DMS153 (cell line): ENCODE measurements at places on chromosomes 4 and X.

- DNase-seq, result no peak
Measured at GRCh38 chrX:110805303-110805702, 9.7 kb upstream of the CHRDL1 start.

GRCh38 chr4:184347251-184348239 is 126.8 kb downstream of the IRF2 start:
- DNase-seq, result peak; percentile 94

DNA sequence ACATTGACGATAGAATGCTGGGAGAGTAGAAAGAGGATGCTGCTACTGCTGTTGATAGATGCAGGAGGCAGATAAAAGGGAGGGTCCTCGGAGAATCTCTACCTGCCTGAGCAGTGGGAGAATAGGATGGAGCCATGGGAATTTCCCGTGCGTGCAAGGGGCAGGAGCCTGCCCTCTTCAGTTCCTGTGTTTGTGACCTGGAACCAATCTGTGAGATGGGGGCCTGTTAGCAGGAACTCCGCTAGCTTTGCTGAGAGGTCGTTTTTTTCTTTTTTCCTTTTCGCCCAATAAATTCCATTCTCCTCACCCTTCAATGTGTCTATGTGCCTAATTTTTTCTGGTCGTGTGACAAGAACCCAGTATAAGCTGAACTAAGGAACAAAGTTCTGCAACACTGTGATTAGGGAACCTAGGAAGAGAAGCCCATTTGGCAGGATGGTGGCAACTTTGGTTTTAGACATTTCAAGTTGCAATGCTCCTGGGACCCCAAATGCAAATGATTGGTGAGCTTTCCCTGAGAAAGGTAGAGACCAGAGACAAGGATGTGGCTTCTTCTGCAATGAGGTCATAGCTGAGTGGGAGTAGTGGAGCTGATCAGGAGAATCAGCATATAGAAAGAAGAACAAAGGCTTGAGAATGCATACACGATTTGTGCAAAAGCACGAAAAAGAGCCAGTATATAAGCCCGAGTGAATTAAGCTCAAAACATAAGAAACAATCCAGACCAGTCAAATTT is 23.9 kb downstream of the SLC39A8 start:
- DNase-seq, result no peak

DNA sequence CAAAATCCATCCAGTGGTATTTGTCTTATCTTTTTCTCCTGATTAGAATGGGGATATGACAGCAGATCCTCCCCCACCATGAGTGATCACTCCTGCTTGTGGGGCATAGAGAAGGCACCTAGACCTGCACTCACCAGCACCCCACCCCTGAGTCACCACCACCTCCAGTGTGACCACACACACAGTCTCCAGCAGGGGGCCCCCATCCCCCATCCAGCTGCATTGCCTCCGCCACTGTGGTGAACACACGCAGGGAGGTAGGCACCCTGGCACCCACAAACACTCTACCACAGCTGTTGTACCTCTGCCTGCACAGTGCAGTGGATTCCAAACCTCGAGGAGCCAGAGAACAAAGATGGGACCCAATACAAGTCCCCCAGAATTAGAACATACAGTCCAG is 9.0 kb upstream of the MAGEA8 start:
- no peak for DNase-seq

DNA sequence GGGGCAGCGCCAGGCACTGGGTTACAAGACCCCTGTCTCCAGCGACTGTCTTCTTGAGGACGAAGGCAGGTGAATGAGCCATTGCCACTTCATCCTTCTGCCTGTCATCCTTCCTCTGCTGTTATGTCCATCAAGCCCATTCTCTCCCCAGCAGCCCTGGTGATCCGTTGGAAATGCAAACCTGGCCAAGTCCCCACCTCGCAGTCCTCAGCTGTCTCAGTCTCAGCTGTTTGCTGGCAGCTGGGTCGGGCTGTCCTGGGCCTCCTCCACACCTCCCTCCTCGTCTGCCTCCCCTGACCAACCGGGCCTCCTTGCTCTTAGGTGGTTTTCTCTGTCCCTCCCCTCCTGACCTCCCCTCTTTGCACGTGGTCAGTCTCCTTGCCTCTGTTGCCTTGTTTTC is 38.0 kb downstream of the PTTG2 start:
- DNase-seq, result no peak

DNA sequence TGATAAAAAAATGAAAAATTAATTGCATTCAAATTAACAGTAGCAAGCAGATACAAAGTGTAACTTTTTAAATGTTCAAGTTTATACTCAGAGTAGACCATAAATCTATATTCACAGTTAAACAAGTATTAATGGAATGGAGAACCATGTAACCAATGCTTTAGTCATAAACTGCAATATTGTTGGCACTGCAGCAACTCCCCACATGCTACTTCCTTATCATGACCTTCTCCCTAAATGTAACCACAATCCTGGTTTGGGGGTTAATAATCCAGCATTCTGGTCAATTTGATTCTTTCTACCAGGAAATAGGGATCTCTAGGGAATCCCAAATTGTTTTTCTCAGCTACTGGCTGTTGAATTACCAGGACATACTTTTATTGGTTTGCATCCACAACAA is 223.9 kb upstream of the DCAF8L1 start:
- DNase-seq, result no peak

DNA sequence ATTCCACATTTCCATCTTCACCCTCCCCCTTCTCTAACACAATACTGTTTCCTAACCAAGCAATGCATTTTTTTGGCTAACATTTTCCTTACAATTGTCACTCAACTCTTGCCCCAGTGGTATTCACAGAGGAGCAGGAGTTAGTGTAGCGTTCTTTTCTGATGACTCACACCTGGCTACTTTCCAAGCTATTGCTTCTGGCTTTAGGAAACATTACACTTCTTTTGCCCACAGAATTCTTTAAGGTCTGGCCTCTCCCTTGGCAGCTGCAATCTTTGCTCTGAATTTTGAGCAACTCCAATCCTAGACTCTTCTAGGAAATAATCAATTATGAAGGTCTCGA is 27.5 kb upstream of the PDGFC start:
- no peak for DNase-seq

DNA sequence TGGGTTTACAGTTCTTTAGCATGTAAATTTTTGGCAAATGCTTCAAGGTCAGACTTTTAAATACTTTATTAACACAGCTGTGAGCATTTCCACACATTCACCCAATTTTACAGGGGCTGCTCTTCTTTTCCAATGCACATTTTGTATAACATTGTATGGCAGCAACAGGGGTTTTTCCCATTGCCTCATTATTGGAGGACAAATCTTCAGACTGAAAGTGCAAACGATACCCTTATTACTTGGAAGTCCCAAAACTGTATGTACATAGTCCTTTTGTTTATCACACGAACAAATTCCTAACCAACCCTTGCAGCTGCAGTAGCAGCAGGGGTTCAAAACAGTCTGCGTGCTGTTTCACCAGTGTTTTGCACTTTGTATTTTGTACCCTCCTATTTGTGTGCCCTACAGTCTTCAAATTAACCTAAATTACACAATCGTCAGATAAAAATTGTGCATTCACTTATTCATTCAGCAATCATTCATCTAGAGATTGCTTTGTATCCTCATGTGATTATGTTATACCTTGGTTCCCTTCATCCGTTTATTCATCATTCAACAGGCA is 330.7 kb upstream of the RASGEF1B start:
- DNase-seq, result no peak

DNA sequence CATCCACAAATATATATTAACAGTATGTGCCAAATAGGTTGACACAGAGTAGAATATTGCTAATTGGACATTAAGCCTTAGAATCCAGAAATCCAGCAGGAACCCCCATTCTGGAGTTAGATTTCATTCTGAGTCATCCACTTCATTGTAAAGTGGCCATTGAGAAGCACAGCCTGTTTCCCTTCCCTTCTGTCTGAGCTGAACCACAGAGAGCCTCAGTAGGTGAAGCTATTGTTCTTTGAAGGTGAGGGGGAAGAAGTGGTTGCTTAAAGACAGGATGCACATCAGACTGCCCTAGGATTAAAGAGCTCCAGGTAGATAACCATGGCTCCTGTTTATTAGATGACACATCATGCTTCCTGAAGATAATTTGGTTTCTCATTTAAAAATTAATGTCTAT is 30.6 kb upstream of the MCF2 start:
- peak; percentile 93 for DNase-seq

DNA sequence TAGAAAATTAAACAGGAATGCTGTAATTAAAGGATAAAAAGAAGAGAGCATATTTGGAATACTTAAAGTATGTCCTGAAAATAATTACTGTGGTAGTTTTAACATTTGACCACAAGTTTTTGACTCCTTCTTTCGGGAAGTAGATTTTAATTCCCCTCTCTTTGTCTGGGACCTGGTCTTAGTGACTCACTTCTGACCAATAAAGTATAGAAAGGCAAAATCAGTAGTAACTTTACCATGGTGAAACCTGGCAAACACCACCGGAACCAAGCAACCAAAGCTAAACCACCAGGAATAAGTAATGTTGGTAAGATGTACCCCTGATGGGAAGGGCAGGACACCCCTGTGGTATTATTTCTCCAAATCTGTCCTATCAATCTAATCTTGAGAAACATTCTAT is 314.8 kb downstream of the PDHA2 start:
- DNase-seq, result no peak

- DNase-seq, result no peak
Measured at GRCh38 chrX:30065226-30065625, 150.1 kb upstream of the MAGEB2 start.

- DNase-seq, result no peak
Measured at GRCh38 chr4:182179751-182180150, 63.5 kb upstream of the TENM3 start.

GRCh38 chrX:10086676-10087075 is 70.1 kb upstream of the CLCN4 start:
- no peak for DNase-seq

DNA sequence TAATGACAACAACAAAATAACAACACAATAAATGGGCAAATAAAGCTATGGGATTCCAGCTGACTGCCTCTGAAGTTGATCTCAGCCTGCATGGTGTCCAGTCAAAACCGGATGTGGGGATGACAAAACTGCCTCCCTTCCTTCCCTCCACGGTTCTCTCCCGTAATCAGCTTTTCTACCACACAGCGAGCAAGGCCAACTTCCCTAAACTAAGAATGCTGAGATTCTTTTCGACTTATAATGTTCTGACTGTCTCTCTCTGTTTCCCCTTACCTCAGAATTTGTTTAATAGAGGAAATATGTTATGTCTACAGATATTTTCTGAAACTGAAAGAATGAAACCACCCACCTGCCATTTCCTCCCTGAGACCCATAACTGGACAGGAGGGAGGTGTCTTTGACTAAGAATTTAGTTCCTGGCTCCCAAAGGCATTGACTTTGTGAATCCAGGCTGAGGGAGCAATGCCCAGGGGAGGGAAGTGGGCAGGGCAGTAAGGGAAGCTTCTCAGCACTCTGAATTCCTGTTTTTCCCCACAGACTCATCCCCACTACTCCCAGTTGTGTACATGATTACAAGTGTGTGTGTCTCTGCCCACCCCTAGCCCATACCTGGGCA is 1.0 kb upstream of the TLR1 start:
- DNase-seq, result no peak

GRCh38 chr4:67725981-67726380 is 25.0 kb upstream of the UBA6 start:
- DNase-seq, result no peak

GRCh38 chrX:30248854-30249253 is 1.9 kb downstream of the MAGEB1 start:
- no peak for DNase-seq

- DNase-seq, result no peak
Measured at GRCh38 chrX:109812236-109812635, 79.2 kb upstream of the ACSL4 start.

- no peak for DNase-seq
Measured at GRCh38 chr4:142035566-142035965, 399.2 kb downstream of the IL15 start.

DNA sequence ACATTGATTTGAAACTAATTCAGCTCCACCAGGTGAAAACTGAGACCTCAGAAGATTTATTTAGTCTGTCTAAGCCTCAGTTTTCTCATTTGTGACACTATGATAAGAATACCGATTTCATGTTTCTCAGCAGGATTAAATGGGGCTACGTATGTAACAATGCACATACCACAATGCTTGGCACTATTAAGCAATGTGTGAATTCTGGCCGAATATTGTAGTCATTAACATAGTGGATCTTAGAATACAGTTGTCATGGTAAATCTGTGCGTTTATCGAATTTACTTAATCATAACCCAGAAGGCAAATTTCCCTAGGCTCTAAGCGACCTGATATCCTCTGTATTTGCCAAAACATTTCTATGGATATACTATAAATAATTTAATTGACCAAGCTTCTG is 69.1 kb downstream of the TMA16 start:
- no peak for DNase-seq

- DNase-seq, result no peak
Measured at GRCh38 chr4:83282049-83282535, 2.5 kb downstream of the COQ2 start.

DNA sequence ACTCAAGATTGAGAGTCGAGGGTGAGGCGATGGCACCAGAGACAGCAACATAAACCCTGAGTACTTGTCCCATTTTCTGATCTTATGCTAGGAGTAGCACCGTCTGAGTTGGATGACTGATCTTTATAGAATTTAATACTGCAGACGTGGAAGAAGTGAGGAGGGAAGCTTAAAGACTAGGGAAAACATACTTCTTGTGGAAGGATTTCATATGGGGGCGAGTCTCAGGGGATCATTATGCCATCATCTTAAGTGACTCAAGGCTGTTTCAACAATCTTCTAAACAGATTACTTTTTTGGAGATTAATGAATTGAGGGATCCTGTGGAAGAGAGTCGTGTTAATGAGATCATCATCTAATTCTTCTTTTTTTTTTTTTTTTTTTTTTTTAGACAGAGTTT is 17.2 kb upstream of the FAT1 start:
- DNase-seq, result no peak

DNA sequence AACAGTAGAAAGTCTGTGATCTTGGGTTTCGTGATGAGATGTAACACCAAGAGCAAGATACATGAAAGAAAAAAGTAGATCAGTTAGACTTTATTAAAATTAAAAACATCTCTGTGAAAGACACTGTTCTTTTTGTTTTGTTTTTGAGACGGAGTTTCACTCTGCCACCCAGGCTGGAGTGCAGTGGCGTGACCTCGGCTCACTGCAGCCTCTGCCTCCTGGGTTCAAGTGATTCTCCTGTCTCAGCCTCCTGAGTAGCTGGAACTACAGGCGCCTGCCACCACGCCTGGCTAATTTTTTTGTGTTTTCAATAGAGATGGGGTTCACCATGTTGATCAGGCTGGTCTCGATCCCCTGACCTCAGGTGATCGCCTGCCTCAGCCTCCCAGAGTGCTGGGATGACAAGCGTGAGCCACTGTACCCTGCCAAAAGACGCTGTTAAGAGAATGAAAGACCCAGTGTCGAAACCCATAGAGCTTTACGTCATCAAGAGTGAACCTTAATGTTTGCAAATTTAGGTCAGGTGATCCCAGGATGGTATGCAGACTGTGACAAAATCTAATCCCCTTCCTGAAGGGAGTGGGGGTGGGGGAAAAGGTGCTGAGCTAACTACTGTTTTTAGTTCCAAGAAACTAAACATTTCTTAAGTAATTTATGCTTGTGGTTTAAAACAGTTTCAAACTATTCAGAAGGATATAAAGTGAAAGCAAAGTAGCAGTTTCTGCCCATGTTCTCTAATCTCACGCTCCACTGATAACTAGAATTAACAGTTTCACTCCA is 8.0 kb downstream of the OFD1 start:
- no peak for DNase-seq
